ENCODE measurements at places on chromosomes 7 and 10.
A peak's percentile ranks its signal among the peaks of the same experiment; 100 is the strongest.

DNA sequence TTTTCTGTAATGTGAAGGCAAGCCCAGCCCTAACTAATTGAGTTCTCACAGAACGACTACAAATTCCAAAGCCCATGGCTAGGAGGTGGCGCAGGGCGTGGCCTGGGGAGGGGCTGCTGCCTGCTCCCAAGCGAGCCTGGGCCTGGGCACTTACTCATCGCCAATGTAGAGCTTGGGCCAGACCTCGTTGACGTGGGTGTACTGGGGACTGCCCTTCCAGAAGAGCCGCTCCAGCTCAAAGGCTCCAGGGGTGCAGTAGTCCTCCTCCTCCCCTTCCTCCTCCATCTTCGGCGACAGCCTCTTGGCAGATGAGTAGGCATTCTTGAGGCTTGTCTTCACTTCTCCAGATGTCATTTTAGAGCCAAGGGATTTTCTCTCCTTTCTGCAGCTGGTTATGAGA lies 53.3 kb upstream of the SAMD8 start:
- no peak for DNase-seq

DNA sequence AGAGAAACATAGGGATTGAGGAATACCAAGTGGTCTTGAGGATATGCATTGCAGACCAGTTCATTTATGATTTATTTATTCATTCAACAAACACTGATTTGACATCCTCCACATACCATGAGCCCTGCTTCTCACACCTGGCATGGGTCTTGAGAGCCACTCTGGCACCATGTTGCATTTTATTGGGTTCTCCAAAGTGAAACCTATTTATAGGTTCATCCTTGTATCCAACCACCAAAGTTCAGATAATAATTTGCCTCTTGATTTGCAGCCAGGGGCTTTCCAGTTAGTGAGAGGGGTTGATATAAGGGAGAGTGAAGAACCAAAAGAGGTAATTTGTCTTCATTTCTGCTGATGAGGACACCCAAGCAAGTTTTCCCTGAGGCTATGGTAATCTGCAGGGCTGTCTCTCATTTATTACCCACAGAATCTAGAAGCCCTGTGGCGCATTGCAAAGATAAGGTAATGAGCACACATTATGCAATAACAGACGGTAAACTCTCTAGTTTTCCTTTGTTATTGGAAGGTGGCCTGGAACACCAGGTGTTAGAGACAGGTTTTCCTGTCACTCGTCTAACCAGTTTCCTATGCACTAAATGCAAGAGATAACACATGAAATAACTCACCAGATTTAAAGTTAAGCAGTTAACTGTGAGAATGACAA lies 28.8 kb upstream of the ICA1 start:
- DNase-seq = no peak

- DNase-seq = no peak
Measured at GRCh38 chr10:72842164-72842563, 51.4 kb upstream of the OIT3 start.

GRCh38 chr7:36096460-36097095 lies 56.5 kb upstream of the EEPD1 start:
- DNase-seq = no peak

- no peak for DNase-seq
Measured at GRCh38 chr10:61391281-61391680, 61.9 kb downstream of the TMEM26 start.

- no peak for DNase-seq
Measured at GRCh38 chr7:630111-630511, 96.4 kb upstream of the DNAAF5 start.

DNA sequence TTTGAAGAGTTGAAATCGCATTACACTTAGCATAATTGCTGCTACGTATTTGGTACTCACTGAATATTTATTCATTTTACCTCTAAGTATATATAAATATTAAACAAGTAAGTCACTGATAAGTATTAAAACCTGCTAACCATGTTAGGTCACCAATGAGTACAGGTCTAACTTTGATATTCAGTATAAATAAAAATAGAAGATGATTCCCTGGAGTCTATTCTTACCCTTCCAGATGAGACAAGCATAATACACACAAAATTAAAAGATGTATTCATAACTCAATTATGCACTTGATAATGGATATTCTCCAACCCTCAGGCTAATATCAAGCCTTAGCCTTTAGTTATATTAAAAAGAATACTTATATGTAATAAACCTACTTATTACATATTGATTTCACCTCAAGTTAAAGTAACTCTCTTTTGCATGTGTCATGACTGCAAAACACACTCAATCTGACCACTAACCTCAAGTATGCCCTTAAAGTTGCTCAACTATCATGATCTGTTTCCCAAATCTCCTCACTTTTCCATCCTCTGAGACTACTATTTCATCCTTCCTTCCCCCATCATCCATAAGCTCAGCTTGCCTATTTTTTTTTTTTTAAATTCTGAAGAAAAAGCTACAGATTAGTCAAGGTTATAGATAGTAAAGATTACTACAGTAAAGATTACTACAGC lies 46.8 kb downstream of the IPMK start:
- no peak for DNase-seq

DNA sequence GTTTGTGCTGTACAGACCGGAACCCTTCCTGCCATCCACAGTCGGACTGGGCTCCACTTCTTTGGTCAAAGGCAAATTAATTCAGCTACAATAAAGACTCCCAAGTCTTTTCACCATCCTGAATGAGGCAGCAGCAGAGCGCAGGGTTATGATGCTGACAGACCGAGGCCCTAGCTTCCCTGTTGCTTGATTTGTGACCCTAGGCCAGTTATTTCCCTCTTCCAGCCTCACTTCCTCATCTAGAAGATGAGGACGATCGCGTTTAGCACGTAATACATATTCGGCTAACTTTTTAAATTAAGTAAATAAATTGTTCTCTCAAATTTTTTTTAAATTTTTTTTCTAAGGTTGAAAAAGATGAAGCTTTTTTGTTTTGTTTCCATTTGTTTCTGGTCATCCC lies 18.1 kb downstream of the ADRB1 start:
- no peak for DNase-seq

DNA sequence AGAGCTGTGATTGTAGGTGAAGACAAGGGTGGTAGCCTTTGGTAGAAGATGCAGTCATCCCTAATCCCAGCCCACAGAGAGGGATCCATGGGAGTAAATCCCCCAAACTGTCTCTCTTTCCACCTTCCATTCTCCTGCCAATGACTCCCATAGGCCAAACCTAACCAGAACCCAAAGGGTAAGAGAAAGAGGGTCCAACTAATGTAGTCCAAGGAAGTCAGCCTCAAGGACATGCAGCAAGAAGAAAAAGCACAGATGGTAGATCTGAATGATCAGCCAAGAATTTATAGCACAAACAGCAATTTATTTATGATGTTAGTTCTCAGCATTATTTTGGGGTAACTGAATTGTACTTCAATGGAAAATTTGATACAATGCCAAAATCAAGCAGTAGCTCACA lies 87.7 kb downstream of the ST8SIA6 start:
- DNase-seq = no peak

- DNase-seq = no peak
Measured at GRCh38 chr7:142681314-142682092, 67.8 kb upstream of the PRSS1 start.

DNA sequence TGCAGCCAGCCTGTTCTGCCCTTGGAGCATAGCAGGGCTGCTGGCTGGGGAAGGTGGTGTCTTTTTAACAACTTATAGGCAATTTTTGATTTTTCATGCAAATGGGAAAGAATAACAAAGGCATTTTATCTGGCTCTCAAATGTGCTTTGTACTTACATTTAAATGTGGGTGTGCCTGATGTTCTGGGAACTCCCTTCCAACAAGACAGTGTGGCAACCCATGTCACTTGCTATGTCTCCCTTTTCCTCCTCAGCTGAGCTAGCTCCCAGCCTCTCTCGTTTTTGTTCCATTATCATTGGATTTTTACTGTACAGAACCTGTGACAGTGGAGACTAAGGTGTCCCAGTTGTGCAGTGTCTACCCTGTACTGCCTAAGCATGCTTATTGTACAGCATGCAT lies 93.5 kb upstream of the PDCD4 start:
- no peak for DNase-seq

DNA sequence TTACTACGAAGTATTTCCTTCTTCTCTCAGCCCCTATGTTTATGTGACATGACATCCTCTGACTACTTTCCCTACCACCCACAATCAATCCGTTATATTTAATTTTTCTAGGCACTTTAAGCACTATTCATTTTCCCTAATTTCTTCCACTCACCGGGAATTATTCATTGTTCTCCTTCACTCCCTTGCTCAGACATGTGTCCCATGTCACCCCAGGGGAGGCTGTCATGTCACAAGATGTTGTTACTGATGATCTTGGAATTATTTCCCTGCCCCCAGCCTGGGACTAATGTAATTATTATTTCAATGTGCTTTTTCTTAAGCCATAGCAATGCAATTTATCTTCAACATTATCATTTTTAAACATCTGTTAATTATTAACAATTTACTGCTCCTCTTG lies 317.2 kb downstream of the PHF14 start:
- DNase-seq = no peak

- DNase-seq = no peak
Measured at GRCh38 chr7:26307226-26307625, 15.6 kb downstream of the SNX10 start.

DNA sequence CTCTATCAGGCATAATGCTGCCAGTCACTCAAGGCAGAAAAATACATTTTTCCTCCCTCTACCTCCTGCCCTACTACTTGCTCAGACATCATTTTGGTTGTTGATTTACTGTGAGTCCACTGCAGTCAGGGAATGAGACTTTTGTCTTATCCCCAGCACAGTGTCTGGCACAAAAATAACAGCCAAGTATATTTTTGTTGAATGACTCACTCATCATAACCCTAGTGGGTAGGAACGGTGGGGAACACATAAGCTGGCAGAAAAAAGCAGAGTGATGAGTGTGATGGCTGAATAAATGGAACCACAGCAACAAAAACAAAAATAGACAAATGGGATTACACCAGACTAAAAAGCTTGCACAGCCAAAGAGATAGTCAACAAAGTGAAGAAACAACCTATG lies 65.8 kb upstream of the LAMB4 start:
- DNase-seq = no peak

DNA sequence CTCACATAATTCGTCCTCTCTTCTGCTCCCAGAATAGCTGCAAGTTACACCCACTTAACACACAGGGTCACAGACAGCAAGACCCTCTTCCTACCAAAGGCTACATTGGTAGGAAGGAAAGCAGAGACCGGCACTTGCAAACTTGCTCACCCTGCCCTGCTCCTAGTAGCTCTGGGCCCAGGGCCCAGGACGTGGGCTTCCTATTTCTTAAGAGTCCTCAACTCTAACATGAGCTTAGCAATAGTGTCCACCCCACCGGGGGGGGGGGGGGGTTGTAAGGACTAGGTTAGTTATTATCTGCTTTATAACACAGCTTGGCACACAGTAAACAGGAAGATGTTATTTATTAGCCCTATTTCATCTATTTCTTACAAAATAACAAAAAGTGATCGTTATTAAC lies 106.6 kb downstream of the GRB10 start:
- DNase-seq = no peak

GRCh38 chr7:113263749-113264148 lies 145.4 kb upstream of the SMIM30 start:
- no peak for DNase-seq

GRCh38 chr10:89651205-89651915 lies 6.3 kb upstream of the PANK1 start:
- no peak for DNase-seq

GRCh38 chr7:20794676-20795075 lies 8.0 kb upstream of the SP8 start:
- no peak for DNase-seq

DNA sequence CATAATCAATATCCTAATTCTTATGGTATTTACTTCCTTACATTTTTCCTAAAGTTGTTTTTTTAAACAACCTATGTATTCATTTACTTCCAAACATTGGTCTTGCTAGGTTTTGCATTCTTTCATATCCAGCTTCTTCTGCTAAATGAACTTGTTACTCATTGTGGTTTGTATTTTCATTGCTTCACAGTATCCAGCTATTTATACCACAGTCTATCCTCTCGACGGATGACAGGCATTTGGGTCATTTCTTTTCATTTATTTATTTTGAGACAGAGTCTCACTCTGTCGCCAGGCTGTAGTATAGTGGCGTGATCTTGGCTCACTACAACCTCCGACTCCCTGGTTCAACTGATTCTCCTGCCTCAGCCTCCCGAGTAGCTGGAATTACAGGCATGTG lies 66.8 kb downstream of the CCDC6 start:
- no peak for DNase-seq

- DNase-seq = no peak
Measured at GRCh38 chr7:87866089-87866488, 10.1 kb downstream of the SLC25A40 start.

GRCh38 chr7:69962186-69963065 lies 364.2 kb downstream of the AUTS2 start:
- no peak for DNase-seq

DNA sequence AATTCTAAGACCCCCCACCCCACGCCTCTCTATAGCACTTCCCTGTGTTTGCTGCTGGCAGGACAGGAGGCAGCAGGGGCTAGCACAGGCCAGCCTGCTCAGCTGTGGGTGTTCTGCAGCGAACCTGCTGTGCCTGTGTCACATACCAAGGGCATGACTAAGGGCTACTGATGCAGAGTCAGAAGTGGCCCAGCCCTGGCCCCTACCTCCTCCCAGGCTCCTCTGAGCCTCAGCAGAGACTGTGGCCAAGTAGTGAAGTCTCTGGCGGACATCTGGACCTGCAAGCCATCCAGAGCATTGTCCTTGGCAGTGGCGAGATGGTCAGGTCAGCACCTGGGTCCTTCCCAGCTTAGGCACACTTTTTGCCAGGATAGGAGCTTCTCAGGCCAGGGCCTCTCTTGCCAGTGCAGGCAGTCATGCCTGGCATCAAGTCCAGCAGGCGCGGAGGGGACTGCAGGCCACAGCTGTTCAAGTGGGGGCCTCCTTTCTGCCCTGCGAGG lies 116.3 kb upstream of the RET start:
- no peak for DNase-seq

GRCh38 chr10:17075533-17076359 lies 53.9 kb downstream of the CUBN start:
- no peak for DNase-seq

- DNase-seq = no peak
Measured at GRCh38 chr10:36808625-36809362, 316.6 kb upstream of the ANKRD30A start.

DNA sequence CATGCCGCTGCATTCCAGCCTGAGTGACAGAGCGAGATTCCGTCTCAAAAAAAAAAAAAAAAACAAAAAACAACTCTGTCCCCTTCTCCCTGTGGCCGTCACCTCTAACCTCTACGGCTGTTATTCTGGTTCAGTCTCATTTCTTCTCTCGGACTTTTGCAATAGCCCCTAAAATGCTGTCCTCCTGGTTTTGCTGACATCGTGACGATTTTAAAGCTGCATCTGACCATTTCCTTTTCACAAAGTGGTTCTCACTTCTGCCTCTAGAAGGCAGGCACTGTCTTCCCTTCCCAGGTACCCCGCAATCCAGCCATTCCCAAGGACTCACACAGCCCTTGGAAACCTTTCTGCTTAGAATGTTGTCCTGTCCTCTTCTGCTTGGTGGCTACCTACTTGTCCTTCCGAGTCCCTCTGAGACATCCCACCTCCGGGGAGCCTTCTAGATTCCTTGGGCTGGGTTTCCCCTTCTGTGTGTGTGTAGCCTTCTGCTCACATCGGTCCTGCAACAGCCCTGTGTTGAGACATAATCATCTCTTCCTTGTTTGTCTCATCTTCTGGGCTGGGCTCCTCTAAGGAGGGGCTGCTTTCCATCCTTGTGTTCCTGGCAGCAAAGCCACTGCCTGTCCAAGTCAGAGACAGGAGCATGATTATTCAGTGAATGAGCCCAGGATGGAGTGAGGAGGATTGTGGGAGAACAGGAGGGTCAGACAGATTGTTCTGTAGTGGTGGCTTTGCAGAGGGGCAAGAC lies 83.1 kb downstream of the GRK5 start:
- DNase-seq = no peak

GRCh38 chr10:84429926-84430520 lies 101.6 kb downstream of the CCSER2 start:
- peak; percentile 47 for DNase-seq
